Keratinocyte (primary cell): ENCODE measurements at places on chromosomes 13 and 19. TPM values are rescaled to one million over a fixed set of nuclear protein-coding genes. Genes with fewer than 3 reads are reported as not detected.

GRCh38 chr19:13022859-13023636 lies 27.8 kb downstream of the NFIX start:
- DNase-seq: peak; percentile 77
- H3K4me3 ChIP-seq: peak overlapping the region; percentile 67
- peaks cover 81% of the 10 kb centered on the region for H3K4me1 ChIP-seq

DNA sequence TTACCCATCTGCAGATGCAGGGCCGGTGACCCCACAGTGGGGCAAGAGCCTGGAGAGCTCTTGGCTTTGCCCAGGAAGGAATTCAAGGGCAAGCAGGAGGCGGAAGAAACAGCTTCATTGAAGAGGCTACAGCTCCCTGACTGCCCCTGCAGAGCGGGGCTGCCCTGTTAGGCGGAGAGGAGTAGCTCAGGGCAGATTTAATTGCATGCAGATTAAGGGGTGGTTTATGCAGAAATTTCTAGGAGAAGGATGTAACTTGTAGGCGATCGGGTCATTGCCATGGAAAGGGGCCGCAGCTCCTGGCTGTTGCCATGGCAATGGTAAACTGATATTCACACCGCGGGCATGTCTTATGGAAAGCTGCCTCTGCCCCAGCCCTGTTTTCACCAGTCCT lies 94.1 kb downstream of the ATP11A start:
- no peaks in the 10 kb centered on the region for H3K36me3 ChIP-seq
- DNase-seq: no peak
- no peaks in the 10 kb centered on the region for H3K4me1 ChIP-seq
- no peak overlapping the region for H3K27ac ChIP-seq

DNA sequence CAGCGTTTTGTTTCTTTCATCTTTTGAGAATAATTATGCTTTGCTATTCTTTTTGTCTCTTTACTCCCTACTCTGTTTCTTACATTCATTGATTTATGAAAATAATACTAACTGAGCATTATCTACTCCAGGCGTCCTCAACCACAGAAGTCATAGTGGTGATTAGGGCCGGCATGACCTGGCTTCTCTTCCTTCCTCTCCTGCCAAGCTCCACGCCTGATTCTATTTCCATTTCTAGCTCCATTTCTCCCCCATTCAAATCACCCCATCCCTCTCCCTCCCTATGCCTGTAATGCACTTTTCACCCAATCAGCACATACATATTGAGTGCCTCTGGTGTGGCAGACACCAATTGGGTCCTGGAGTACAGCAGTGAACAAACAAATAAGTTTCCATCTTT lies 183.2 kb upstream of the GPR12 start:
- peaks cover 4% of the 10 kb centered on the region for H3K27me3 ChIP-seq
- H3K27ac ChIP-seq: no peak overlapping the region
- H3K4me3 ChIP-seq: no peak overlapping the region
- H3K36me3 ChIP-seq: no peaks in the 10 kb centered on the region
- DNase-seq: no peak
- no peaks in the 10 kb centered on the region for H3K4me1 ChIP-seq

DNA sequence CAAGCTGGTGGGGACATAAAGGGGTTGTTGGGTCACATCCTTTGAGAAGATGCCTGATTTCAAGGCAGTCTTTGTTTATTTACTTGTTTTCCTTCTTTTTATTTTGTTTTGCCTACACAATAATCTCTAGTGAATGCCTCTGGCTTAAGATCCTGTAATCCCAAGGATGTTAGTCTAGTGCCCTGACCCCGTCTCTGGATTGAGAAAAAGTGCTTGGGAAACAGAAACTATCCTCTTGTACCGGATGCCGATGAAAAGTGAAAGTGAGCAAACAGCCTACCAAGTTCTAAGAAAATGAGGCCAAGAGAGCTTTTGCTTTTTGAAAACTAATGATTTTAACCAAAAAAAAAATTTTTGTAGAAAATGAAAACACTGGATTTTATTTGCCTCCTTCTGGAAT lies 42.1 kb upstream of the C1QTNF9 start:
- H3K36me3 ChIP-seq: no peaks in the 10 kb centered on the region
- H3K27ac ChIP-seq: no peak overlapping the region
- peaks cover 13% of the 10 kb centered on the region for H3K4me1 ChIP-seq
- DNase-seq: no peak
- no peaks in the 10 kb centered on the region for H3K27me3 ChIP-seq

- H3K27me3 ChIP-seq: no peaks in the 10 kb centered on the region
- no peak overlapping the region for H3K4me3 ChIP-seq
Observed at GRCh38 chr13:43877766-43878165, 1.8 kb downstream of the CCDC122 start.

GRCh38 chr19:51652266-51652665 lies 5.6 kb upstream of the SIGLEC14 start:
- no peak overlapping the region for H3K27ac ChIP-seq
- H3K4me3 ChIP-seq: no peak overlapping the region
- H3K27me3 ChIP-seq: no peaks in the 10 kb centered on the region
- no peak for DNase-seq

GRCh38 chr19:44573627-44574026 lies 39.7 kb upstream of the IGSF23 start:
- H3K4me1 ChIP-seq: no peaks in the 10 kb centered on the region
- no peaks in the 10 kb centered on the region for H3K36me3 ChIP-seq
- no peak overlapping the region for H3K27ac ChIP-seq
- peaks cover 5% of the 10 kb centered on the region for H3K27me3 ChIP-seq
- no peak for DNase-seq

DNA sequence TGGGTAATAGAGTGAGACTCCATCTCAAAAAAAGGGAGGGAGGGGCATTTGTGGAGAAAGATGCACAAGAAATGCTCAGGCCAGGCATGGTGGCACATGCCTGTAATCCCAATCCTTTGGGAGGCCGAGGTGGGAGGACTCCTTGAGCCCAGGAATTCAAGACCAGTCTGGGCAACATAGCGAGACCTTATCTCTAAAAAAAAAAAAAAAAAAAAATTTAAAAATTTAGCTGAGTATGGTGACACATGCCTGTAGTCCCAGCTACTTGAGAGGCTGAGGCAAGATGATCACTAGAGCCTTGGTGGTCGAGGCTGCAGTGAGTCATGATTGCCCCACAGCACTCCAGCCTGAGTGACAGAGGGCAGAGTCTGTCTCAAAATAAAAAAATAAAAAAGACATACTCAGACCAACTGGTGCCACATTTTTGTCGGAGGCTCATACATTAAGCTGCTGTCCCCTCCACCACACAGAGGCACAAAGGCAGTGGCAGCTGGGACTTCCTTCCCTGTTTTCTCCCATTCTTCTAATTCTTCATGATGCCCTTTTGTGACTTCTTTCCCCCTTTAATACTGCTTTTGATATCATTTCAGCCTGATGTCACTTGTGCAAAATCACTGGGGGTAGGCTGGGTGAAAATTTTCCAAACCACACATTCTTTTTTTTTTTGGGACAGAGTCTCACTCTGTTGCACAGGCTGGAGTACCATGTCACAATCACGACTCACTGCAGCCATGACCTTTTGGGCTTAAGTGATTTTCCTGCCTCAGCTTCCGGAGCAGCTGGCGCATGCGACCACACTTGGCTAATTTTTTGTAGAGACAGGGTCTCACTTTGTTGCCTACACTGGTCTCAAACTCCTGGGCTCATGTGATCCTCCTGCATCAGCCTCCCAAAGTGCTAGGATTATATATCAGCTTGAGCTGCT lies 26.8 kb upstream of the CXCL17 start:
- H3K36me3 ChIP-seq: no peaks in the 10 kb centered on the region
- no peak overlapping the region for H3K27ac ChIP-seq
- H3K4me3 ChIP-seq: no peak overlapping the region

DNA sequence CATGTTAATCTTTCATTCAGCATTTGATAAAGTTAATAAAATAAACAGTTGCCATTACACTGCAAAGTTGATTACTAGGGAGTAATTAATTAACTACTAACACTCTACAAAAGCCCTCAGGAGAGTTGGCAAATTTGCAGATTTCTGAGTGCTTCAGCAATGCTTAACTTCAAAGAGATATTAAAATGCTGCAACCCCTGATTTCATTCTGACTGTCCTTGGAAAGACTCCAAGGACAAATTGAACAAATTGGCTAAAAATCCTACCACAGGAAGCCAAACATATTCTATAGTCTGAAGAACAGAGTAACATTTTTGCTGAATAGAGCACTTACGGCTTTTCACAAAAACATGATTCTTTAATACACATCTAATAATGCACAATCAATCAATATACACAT lies 1543.0 kb downstream of the SLITRK5 start:
- DNase-seq: no peak
- H3K4me1 ChIP-seq: no peaks in the 10 kb centered on the region
- H3K36me3 ChIP-seq: no peaks in the 10 kb centered on the region
- no peaks in the 10 kb centered on the region for H3K27me3 ChIP-seq

- no peaks in the 10 kb centered on the region for H3K36me3 ChIP-seq
- H3K4me1 ChIP-seq: peaks cover 32% of the 10 kb centered on the region
- H3K27ac ChIP-seq: no peak overlapping the region
- no peak for DNase-seq
- H3K4me3 ChIP-seq: no peak overlapping the region
Observed at GRCh38 chr13:110338441-110339101, 31.5 kb downstream of the COL4A2 start.

DNA sequence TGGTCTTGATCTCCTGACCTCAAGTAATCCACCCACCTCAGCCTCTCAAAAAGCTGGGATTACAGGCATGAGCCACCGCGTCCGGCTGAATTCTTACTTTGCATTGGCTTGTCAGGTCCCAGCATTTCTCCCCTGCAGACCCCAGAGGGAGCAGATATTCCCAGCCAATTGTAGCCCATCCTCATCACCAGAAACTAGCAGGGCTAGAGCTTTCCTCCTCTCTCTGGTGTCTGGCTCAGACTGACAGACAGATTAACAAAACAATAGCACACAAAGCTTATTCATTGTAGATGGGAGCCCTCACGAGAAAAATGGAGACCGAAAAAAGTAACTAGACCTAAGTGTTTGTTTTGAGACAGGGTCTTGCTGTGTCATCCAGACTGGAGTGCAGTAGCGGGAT lies 7.5 kb upstream of the MPV17L2 start:
- H3K36me3 ChIP-seq: no peaks in the 10 kb centered on the region
- H3K27ac ChIP-seq: no peak overlapping the region
- H3K27me3 ChIP-seq: no peaks in the 10 kb centered on the region
- no peaks in the 10 kb centered on the region for H3K4me1 ChIP-seq
- DNase-seq: no peak

CYP2A7 gene
- polyA plus RNA-seq: not detected in 3 replicates

F10 gene
- polyA plus RNA-seq: not detected in 3 replicates

MEIS3 gene
- 1.7 to 4.3 TPM (median 3.0 TPM) in 3 replicates for polyA plus RNA-seq
